Adipocyte (in vitro differentiated cells): ENCODE measurements at places on chromosomes 13 and 19.

DNA sequence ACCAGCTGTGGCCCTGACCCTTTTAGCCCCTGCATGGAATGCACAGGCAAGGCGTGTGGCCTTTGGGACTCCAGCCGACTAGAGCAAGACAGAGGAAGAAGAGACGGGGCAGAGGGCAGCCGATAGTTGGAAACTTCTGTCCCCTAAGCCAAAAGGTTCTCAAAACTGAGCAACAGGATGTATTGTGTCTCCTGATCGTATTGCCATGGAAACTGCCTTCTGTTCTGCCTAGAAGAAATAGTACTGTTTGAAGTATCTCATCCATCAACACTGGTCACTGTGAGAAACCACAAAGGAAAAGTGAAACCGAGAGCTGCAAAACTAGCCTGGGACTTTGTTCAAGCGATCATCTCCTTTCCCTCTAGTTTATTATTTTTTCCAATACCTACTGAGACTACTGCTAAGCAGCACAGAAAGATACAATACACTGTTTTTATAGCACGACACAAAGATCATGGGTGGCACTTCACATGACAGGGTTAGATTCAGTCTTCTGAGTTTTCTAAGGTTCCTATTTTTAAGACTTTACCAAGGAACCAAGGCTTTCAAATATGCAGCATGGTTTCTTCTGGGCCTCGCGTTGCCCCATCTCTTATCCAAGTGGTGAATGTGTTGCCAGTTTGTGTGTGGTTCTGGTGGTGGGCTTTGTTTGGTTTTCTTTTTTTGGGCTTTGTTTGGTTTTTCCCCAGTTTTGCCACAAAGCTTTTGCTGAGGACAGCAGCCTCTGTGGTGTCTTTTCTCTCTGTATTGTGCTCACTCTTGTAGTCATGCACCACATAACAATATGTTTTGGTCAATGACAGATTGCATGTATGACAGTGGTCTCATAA lies 49.3 kb upstream of the GPR183 start:
- DNase-seq, result peak; percentile 38

DNA sequence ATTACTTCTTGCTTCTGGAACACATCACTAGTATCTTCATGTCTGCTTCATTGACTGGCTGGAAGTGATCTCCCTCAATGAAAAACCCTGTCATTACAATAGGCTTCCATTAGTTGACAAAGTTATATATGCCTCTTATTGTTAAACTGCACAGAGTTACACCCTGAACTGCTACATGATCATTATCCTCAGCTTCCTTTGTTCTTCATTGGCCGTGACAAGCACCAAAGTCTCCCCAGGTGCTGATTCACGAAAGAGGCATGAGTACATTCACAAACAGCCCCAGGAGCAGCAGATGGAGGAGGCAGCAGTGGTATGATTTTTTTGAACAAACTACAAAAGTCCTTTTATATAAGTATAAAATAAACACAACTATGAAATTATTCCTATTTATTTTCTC lies 51.4 kb downstream of the VWA8 start:
- DNase-seq, result no peak

DNA sequence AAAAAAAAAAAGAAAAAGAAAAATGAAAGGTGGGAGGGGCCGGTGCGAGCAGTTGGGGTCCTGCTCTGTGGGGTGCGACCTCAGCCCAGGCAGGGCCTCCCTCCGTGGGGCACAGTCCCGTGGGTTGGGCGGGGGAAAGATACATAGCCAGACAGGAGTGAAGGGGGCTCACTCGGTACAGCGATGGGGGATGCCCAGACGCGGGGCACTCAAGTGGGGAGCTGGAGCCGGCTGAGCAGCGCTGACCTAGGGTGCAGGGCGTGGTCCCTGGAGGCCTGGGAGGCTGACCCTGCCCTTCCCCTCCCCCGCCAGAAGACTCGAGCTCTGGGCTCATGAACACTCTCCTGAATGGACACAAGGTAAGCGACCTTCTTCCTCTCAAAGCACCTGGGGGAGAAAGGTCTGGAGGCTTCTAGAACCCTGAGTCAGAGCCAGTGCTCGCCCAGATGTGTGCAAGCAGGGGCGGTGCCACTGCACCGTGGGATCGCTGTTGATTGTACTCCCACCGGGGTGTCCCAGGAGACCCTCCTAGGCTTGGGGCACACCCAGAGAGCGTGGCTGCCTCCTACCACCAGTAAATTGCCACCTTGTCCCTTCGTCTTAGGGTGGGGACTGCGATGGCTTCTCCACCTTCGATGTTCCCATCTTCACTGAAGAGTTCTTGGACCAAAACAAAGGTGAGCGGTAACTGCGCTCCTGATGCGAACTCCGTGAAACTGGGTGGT lies 3.4 kb downstream of the HMG20B start:
- DNase-seq, result no peak

DNA sequence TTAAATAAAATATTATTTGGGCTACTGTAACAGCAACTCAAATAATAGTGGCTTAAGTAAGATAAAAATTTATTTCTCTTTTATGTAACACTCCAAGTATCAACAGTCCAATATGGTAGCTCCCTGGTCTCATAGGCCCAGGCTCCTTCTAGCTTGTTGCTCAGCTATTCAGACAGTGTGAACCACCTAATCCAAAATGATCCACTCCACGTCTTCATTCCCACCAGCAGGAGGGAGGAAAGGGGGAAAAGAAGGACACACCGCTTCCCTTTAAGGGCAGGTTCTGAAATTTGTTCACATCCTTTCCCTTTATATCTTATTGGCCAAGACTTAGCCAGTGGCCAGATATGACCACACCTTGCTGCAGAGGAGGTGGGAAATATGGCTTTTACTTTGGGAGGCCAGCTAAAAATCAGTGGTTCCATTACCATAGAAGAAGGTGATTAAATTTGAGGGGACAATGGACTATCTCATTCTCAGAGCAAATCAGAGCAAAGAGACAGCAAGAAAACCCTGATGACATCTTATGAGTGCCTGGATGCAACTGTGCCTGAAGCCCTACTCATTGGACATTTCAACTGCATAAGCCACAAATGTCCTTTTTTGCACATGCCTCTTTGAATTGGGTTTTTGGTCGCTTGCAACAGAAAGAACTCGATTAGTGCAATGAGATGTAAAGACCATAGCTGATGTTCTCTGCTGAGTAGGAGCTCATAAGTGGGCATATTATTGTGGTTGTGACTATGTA lies 7.0 kb upstream of the EPOR start:
- no peak for DNase-seq

- no peak for DNase-seq
Measured at GRCh38 chr19:32421589-32422361, 16.2 kb downstream of the DPY19L3 start.

DNA sequence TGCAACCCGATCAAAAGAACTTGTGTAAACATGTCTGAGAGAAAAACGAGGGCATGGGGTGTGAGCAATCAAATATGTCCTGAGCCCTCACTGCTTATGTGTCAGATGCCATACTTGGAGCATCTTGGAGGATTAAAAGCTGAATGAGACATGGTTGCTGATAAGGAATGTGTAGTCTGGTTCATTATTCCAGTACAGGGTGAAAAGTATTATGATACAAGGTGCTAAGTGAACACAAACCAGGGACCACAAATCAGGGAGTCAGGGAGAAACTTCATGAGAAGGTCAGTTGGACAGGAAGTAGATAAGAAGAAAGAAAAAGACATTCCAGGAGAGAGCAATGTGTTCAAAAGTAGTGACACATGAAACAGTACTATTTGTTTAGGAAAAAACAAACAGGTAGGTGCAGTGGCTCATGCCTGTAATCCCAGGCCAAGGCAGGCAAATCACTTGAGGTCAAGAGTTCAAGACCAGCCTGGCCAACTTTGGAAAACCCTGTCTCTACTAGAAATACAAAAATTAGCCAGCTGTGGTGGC lies 2.0 kb upstream of the RCBTB1 start:
- no peak for DNase-seq

- DNase-seq, result no peak
Measured at GRCh38 chr19:18713550-18714117, 30.2 kb downstream of the CRTC1 start.

GRCh38 chr13:93289053-93289452 lies 62.4 kb downstream of the GPC6 start:
- no peak for DNase-seq

GRCh38 chr19:18894254-18895037 lies 1.5 kb downstream of the CERS1 start:
- DNase-seq, result peak; percentile 31

DNA sequence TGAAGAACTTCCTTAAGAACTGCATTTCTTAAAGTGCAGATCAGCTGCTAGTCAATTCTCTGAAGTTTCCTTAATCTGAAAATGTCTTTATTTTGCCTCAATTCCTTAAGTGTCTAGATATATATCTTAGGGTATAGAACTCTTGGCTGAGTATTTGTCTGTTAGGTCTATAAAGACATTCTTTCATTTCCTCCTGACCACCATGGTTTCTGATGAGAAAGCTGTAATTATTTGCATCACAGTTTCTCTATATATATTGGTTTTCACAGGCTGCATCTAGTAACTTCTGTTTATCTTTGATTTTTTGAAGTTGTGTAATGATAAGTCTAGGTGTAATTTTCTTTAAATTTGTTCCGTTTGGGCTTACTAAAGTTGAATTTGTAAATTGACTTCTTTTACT lies 15.2 kb downstream of the NDFIP2 start:
- no peak for DNase-seq

GRCh38 chr19:55304980-55305379 lies 20.2 kb downstream of the TMEM150B start:
- DNase-seq, result no peak

- DNase-seq, result no peak
Measured at GRCh38 chr19:30711296-30711695, 339.1 kb downstream of the ZNF536 start.

DNA sequence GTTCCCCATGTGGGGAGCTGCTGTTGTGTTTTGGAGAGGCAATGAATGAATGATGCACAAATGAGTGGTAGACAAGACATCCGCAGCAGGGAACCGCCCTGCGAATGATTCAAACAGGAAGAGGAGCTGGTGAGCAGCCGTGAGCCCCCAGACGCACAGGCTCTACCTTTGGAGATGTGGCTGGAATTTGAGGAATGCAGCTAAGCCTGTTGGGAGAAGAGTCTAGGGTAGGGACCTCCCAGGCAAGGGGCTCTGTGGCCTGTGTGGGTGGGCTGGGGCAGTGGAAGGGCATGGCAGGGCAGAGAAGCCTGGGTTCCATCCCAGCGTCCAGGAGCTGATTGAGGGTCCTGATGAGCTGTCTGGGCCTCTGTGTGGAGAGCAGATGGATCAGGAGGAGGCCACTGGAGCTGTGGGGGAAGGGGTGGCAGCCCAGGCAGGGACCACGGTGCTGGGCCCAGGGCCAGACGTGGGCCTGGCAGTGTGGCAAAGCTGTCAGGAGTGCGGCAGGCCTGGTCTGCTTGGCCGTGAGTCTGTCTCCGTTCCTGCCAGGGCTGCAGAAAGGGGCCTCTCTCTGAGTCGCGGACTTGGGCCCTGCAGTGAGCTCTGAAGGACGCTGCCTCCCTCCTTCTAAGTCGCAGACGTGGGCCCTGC lies 41.8 kb upstream of the DCUN1D2 start:
- no peak for DNase-seq

GRCh38 chr19:52188822-52189734 lies 774 bp upstream of the PPP2R1A start:
- DNase-seq, result peak; percentile 85

GRCh38 chr13:42924344-42924743 lies 67.7 kb downstream of the EPSTI1 start:
- no peak for DNase-seq

GRCh38 chr19:3556978-3557460 lies 367 bp downstream of the MFSD12 start:
- DNase-seq, result peak; percentile 75

DNA sequence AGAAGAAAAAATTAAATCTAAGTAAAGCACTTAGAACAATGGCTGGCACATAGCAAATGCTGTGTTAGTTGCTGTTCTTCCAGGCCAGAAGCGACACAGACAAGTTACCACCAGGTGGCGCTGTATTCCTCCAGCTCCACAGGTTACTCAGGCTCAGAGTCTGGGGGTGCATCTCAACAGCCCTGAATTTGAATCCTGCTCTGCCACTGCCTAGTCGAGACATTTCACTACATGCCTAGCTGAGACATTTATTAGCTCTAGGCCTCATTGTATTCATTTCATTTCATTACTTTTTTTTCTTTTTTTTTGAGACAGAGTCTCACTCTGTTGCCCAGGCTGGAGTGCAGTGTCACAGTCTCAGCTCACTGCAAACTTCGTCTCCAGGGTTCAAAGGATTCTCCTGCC lies 16.4 kb upstream of the CYP2B6 start:
- peak; percentile 89 for DNase-seq

GRCh38 chr19:55398200-55398925 lies 9.2 kb downstream of the UBE2S start:
- no peak for DNase-seq

GRCh38 chr19:19554074-19555023 lies 16.3 kb downstream of the CILP2 start:
- peak; percentile 58 for DNase-seq

GRCh38 chr13:73158851-73159250 lies 100.0 kb downstream of the KLF5 start:
- peak; percentile 46 for DNase-seq

DNA sequence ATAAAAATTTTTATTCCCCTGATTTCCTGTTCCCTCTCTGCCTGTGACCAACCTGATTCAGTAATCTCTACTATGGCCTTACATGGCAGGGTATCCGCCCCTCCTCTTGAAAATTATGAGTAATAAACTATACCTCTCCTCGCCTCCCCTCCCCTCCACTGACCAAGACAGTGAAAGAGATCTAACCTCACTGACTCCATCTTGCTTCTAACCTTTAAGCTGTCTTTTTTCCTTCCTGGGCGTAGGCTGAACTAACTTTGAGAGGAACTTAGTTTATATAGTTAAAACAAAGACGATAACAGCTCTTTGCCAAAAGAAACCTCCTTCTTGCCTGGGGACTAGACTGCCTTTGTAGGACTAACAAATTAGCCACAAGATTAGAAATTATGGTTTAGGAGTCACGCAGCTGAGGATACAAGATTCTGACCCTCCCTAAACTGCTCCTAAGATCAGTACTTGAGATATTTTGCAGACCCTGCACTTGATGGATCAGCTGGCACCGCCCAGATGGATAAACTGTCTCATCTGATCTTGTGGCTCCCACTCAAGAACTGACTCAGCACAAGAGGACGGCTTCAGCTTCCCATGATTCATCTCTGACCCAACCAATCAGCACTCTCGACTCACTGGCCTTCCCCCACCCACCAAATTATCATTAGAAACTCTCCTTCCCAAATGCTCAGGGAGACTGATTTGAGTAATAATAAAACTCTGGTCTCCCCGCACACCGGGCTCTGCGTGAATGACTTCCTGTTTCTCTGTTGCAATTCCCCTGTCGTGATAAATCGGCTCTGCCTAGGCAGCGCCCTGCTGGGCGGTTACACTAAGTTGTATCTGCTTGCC lies 187.1 kb downstream of the TDRD3 start:
- DNase-seq, result no peak

DNA sequence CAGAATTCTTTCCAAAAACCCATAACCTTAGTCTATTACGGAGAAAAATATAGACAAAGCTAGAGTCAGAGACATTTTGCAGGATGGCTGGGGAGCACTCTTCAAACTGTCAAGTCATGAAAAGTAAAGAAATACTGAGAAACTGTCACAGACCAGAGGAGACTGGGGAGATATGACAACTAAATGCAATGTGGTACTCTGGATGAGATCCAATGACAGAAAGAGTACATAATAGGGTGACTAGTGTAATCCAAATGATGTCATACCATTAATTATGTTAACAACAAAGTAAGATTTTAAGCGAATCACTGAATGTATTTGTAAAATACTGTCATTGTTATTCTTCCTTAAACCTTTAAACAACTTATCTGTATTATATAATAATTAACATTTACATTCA lies 393.8 kb downstream of the LIG4 start:
- DNase-seq, result no peak

- DNase-seq, result no peak
Measured at GRCh38 chr19:29484876-29485275, 40.9 kb upstream of the VSTM2B start.
